Hepatic stellate cell (primary cell): ENCODE measurements at places on chromosomes 5 and 9.

DNA sequence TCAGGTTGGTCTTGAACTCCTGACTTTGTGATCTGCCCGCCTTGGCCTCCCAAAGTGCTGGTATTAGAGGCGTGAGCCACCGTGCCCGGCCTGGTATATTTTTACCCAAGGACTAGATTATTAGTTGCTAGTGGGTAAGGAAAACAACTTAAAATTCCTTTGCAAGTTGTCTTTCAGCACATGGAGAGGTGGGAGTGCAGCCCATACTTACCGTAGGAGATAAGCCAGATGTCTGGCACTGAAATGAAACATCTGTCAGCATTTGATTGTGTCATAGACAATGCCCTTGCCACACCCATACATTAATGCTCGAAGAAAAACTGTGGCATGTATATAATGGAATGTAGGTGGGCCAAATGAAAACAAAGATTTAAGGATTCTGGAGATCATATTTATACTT lies 36.6 kb upstream of the ANKH start:
- DNase-seq: peak; percentile 7

GRCh38 chr9:104977168-104977567 lies 49.2 kb upstream of the ABCA1 start:
- no peak for DNase-seq

DNA sequence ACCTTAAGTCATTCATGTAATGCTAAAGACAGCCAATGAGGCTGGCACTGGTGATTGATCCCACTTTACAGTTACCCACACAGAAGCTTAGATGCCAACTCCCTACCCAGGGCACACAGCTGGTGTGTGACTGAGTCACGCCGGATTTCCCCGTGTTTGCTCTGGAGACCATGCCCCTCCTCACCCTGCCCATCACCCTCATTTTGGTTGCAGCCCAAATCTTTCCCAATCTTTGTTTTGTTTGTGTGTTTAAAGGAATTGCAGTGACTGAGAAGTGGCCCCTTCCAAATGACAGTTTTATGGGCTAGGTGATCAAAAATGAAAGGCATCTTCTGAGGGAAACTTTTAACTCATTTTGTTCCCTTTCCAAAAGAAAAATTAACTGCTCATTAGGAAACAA lies 10.9 kb downstream of the FBXL7 start:
- no peak for DNase-seq

DNA sequence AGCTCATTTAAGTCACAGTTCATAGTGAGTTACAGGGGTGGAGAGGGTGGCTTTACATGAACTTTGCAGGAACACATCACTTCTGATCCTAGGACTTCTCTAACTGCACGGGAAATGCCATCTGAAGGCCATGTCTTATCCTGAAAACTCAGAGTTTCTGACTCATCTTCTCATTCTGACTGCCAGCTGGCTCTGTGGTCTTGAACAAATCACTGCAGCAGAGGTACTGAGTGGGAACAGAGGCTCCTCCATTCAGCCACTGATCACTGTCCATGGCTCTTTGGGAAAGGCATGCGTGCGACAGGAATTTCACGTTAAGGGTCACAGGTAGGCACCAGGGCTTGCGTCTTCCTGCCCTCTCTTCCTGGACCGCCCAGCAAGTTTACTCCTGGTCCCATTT lies 114.6 kb upstream of the LRRTM2 start:
- DNase-seq: peak; percentile 24

- DNase-seq: no peak
Observed at GRCh38 chr5:172926008-172926523, 33.2 kb upstream of the RPL26L1 start.

DNA sequence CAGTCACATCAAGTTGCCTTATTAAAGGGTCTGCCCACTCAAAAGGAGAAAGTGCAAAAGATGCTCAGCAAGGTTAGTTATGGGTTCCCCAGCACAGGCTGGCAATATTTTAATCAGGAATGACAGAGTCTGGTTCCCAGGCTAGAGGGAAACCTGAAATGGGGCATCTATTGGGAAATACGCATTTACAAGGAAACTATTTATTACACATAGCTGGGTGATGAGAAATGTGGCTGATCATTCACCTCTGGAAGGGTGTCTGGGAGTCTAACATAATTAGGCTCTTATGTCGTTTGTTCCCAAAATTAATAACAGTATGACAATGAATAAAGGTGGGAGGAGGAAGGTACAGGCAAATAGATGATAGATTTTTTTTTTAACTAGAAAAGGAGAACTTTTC lies 314.7 kb downstream of the ENC1 start:
- DNase-seq: no peak

- DNase-seq: peak; percentile 32
Observed at GRCh38 chr9:79176014-79176697, 395.6 kb upstream of the TLE4 start.

DNA sequence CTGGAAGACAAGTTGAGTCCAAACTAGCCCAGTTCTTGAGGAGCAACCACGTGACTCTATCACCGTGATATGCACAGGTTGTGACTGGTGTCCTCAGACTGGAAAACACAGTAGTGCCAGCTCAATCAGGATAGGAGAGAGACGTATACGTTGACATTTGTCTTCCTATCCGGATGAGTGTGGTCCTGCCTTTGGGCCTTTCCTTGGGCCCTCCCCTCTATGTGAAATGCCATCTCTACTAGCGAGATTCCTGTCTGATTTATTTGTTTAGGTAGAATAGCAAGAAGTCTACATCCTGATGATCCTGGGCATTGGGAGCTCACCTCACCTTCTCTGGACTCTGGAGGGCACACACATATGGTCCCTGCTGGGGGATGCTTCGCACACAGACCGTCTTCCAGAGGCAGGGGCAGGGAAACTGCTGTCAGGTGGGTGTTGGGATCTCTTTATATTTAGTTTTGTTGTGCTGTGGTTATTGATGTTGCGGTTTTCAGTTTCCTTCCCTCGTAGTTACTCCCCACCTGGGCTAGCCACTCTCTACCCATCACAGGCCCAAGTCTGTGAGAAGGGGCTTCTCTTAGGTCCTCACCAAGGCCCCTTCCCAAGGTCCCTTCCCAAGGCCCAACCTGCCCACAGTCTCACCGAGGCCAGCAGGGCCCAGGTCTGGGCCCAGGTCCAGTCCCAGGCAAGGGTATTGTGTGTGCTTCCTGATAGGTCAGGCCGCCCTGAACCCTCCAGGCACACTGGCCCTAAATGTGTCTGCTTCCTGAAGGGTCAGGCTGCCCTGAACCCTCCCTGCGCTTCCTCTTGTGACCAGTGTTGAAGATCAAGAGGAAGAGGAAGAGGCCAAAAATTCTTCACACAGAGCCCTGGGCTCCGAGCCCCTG lies 19.0 kb upstream of the SPINK4 start:
- no peak for DNase-seq

GRCh38 chr5:167945542-167946384 lies 345.7 kb upstream of the WWC1 start:
- DNase-seq: no peak

GRCh38 chr9:22116758-22117157 lies 107.7 kb upstream of the CDKN2B start:
- DNase-seq: no peak

DNA sequence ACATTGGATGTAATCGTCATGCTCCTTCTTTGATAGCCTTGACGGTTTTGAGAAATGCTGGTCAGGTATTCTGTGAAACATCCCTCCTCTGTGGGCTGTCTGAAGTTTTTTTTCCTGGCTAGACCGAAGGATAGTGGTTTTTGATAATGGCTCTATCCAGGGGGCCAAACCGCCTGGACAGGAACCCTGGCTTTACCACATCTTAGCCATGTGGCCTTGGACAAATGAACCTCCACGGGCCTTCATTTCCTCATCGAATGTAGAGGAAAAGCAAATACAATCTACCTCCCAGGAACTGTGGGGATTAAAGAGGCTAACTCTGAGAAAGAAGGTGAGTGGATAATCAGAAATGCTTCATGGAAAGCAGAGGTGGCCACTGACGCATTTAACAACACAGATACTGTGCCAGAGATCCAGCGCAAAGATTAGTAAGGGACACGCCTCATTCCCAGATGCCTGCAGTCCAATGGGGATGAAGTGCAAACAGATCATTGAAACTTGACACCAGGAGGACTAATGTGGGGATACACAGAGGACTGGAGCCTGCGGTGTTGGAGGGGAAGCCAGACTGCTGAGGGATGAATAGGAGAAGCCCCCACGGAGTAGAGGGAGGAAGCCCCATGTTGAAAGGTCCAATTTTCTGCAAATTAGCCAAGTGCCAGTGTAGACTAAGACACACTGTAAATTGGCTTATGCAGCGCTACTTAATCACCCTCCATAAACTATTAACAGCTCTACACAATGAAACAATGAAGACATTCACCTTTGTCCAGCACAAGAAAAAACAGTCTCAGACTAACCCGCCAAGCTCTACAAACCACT lies 41.6 kb downstream of the MYO10 start:
- DNase-seq: no peak

DNA sequence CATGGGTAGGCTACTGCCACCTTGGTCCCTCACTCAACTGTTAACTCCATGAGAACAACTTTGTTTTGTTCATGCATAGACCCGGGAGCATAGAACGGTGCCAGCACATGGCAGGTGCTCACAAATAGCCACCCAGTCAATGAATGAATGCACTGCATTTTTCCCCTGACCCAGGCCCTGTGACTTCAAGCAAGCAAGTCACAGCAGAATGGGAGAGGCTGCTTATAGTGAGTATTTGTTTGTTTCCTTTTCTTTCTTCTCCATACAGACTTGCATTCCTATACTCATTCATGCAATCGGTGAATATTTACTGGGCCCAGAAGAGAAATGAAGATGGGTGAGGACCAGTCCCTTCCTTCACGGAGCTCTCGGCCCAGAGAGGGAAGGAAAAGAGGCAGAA lies 62.0 kb downstream of the SHB start:
- no peak for DNase-seq

DNA sequence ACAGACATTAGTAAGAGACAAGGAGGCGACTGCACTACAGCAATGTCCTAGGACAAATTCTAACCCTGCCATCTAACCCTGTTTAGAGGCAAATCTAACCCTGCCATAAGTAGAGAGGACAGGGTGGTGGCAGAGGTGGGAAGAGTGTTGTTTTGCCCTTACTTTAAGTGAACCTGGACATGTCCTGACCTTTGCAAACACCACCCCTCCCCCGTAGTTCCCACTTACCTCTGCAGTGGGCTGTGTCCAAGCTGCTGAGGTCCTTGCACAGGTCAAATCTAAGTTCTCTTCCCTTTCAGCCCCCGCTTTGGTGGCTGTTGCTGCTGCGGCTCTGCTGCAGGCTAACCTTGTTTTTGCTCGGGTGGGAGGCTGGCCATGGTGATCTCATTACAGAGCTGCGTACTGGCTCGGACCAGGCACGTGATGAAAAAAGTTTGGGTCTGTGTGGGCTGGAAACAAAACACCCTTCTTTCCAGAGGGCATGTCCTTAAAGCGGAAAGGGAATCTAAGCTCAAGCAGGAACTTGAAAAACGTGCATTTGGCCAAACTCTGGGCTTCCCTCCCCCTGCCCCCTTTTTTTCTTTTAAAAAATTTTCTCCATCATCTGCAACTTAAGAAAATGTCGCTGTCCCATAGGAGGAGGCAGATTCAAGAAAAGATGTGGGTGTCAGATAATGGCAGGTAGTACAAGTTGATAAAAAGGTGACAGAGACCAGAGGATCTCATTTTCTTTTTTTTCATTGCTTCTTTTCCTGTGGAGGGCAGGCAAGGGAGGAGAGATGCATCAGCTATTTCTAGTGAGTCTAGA lies at the start of gene FAXDC2:
TSS of gene FAXDC2 (minus strand) at position 349 of the 808 bp plus-strand sequence. CDS start 12,425 bp downstream, outside the sequence.
- DNase-seq: peak; percentile 81

GRCh38 chr5:82334856-82335255 lies 56.7 kb upstream of the RPS23 start:
- peak; percentile 40 for DNase-seq

DNA sequence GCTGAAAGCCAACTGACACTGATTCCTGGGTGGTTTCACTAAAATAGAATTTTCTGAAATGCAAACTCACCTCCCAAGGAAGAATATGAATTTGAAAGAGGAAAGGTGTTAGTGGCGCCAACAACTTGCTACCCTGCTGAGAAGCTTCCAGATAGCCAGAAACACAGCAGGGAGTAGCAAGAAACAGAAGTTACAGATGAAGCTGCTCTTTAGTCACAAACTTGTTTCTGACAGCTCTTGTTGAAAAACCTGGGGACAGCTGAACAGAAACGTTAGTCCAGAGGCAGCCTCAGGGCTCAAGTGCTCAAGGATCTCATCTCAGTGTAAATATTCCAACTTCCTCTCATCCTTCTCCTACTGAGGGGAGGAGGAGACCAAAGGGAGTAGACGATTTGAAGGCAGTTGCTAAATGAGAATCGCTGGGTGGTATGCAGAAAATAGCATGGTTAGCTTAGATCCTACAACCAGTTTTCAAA lies 184.1 kb downstream of the PDE4D start:
- DNase-seq: no peak

DNA sequence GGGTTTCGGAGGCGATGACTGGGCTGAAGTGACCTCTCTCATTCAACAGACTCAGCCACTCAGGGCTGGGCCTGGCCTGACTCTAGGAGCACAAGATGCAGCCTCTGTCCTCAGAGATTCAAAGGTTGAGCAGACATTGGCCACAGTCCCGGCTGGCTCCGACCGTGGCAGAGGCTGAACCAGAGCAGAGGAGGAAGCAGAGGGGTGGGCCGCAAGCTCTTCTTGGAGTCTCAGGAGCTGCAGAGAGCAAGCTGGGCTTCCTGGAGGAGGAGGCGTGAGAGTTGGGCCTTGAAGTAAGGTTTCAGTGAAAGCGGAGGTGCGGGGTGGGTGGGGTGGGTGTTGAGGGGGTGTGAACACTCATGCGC lies 37.6 kb downstream of the ALG2 start:
- DNase-seq: no peak

DNA sequence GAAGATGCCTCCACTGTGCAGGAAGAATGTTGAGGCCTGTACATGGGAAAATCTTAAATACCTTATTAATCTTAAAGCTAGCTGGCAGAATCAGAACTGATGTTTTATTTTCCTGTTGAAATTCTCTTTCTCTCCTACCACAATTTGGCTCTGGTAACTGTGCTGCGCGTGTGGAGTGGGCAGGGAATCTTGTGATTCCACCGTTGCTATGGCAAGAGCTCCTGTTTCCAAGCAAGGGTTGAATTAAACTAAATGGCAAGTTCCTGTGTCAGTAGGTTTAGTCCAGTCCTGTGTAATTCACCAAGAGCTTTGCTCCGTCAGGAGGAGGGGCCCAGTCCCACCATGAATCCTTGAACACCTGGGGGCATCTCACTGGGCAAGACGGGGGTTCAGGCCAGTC lies 36.4 kb downstream of the NXNL2 start:
- DNase-seq: no peak

GRCh38 chr5:34709861-34710673 lies 53.9 kb downstream of the RAI14 start:
- peak; percentile 61 for DNase-seq

- no peak for DNase-seq
Observed at GRCh38 chr9:34715639-34716215, 5.8 kb upstream of the CCL21 start.

- DNase-seq: no peak
Observed at GRCh38 chr5:93299681-93300308, 281.2 kb downstream of the NR2F1-AS1 start.

DNA sequence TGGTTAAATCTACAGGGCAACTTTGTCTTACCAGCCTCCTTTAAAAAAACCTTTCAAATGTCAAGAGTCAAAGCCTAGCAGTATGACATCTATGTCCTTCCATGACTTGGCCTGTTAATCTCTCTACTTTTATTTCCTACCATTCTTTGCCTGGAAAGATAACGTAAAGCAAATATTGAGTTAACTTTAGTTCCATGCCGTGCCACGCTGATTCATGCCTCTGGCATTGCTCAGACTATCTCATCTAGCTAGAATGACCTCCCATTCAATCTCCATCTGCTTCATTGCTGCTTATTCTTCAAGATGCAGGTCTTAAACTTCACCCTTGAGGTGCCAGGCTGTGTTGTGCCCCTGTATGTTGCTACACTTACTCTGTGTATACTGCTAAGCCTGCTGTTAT lies 729.8 kb downstream of the EFNA5 start:
- no peak for DNase-seq

- no peak for DNase-seq
Observed at GRCh38 chr5:145981589-145982571, 45.5 kb downstream of the SH3RF2 start.
